ENCODE measurements at places on chromosomes 5 and 9.
A peak's percentile ranks its signal among the peaks of the same experiment; 100 is the strongest.

DNA sequence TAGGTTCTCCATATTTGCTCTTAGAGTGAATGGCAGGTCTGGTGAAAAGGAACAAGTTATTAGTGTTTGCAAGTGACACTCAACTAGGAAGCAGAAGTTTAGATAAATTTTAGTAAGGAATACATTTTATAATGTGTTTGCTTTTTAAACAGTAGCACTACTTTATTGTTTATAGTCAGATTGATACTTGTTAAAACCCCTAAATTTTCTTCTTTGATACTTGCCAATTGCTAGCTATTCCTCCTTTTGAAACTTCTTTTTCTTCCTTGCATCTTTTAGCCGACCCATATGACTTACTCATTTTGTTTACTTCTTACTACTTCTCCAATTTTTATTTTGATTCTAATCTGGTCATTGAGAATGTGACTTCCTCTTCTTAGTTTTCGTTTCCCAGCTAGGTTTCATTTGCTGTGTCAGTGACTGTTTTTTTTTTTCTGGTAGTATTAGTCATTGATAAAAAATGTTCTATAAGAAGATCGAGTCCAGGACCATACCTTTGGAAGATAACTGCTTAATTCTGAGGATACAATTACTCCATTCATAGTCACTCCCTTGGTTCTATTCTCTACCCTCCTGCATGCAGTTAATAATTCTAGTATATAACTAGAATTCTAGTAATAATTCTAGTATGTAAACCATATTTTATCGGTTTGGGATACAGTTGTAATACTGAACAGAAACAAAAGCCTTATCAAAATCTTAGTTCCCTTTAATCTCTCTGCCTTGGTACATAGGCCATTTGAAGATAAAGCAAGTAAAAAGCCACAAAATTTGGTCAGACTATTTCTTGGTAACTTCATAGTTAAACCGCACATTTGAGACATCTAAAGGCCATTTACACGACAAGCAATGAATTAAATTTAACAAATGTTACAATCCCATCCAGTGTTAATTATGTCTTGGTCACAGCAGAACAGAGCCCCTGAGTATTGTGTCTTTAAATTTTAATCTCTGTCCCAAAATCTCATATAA, 2.8 kb upstream of the RICTOR start:
- DNase-seq: no peak

- DNase-seq: no peak
Measured at GRCh38 chr9:98375138-98375726, 119.8 kb upstream of the TBC1D2 start.

GRCh38 chr5:108059334-108059733, 322.6 kb downstream of the FBXL17 start:
- DNase-seq: no peak

DNA sequence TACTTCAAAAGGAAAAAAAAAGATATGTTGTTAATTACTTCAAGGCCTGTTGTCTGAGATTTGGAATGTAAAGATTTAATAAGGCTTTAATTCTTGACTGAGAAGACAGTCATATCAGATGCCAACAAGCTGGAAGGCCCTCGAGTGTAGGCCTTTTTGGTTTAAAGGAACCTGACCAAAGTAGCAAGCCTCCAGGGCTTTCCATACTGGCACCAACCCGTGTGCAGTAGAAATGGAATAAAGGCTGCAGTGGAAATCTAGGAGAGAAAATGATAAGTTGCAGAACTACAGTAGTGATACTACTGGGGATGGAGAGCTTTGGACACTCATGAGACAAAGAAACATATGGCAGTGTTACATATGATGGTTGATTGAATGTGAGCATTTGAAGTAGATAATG, 358.0 kb downstream of the TAF11L14 start:
- no peak for DNase-seq

- DNase-seq: no peak
Measured at GRCh38 chr5:148960070-148960769, 102.6 kb downstream of the SH3TC2 start.

- no peak for DNase-seq
Measured at GRCh38 chr5:172303162-172303561, 19.6 kb upstream of the UBTD2 start.

DNA sequence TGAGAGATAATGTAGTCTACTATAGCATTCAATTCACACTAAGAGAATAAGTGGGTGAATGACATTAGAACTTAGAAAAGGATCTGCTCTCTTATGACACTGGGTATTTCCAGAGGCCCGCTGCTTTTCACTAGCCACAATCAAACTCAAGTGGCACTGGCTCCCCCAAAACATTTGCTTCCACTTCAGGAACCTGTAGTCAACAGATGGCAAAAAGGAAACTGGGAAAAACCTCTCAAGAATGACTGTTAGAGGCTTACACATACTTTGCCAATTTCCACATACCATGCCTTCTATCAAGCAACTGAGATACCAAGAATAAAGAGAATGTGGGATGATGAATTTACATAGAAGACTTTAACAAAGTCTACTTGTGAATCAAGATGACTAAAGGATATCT, 11.2 kb downstream of the POC5 start:
- no peak for DNase-seq

DNA sequence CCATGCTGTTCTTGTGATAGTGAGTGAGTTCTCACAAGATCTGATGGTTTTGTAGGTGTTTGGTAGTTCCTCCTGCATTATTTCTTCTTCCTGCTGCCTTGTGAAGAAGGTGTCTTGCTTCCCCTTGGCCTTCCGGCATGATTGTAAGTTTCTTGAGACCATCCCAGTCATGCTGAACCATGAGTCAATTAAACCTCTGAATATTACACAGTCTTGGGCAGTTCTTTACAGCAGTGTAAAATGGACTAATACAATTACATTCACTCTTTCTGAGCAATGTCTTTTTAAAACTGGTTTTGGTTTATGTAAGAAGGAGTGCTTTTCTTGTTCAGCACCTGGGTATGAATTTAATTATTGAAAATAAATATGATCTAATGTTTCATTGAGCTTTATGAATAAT, 50.7 kb upstream of the ARRDC3 start:
- no peak for DNase-seq

DNA sequence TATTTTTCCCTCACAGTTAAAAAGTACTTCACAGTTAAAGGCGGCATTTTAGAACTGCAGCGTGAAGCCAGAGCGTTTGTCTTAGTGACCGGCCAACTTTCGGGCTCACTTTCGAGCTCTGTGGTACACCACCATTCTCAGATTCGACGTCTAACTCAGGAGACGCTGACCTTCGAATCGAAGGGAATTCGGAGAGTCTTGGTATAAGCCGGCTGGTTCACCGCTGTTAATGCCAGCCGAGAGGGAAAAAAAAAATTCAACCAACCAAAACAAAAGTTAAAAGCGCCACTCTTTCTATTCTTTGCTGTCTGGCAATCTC, 544 bp upstream of the SNX24 start:
- no peak for DNase-seq

DNA sequence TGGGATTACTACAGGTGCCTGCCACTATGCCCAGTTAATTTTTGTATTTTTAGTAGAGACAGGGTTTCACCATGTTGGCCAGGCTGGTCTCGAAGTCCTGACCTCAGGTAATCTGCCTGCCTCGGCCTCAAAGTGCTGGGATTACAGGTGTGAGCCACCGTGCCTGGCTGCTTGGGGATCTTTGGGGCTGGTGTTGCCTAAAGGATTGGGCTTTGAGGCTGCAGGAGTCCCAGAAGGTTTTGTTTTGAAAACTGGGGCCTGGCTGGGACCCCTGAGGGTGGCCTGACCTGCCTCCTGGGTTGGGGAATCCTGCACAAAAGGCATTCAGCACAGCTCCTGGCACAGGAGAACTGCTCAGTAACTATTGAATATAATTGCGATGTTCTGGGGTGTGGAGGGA, 25.1 kb upstream of the SHB start:
- no peak for DNase-seq

- DNase-seq: no peak
Measured at GRCh38 chr5:168898247-168898911, 319.2 kb upstream of the PANK3 start.

DNA sequence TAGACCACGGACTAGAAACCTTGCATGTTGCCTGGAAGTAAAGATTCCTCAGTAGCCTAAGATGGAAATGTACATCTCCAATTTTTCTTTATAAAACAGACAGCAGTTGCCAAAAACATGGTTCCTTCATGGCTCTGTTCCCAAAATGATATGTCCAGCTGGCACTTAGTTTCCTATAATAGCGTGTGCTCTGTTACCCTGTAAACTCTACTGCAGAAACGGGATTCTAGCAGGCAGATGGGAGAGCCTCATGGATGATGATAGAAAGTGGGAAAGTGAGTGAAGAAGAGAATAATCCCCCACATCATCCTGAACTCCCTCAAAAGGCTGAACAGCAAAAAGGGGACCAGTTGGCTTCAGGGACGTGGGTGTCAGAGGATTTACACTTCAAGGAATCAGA, 118.2 kb downstream of the FRMD3 start:
- DNase-seq: no peak

DNA sequence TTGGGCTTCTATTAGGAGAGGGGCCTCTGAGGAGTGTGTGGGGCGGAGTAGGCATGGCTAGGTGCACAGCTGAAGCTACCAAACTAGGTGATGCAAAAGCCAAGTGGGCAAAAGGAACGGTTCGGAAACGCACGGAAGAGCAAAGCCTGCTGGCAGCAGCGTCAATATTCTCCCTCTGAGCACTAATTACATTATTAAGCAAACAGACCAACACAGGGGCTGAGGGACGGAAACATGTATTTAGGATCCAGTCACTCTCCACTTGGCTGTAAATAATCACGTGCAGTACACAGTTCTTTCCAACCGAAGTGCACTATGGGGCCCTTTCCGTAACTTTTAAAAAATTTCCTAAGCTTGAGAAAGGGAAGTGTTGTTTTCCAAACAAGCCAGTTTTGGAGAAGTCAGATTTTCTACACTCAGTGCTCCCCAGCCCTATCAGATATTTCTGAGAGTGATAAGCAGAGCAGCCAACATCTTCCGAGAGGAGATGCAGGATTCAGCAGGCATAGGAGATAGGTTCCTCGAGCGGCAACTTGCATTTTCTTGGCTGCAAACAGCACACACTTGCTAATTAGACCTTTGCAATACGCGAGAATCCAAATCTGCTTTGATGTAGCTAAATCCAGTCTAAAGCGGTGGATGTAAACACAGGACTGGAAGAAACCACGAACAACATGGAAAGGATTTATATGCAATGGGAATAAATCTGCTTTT, 217.2 kb upstream of the TBCA start:
- no peak for DNase-seq

DNA sequence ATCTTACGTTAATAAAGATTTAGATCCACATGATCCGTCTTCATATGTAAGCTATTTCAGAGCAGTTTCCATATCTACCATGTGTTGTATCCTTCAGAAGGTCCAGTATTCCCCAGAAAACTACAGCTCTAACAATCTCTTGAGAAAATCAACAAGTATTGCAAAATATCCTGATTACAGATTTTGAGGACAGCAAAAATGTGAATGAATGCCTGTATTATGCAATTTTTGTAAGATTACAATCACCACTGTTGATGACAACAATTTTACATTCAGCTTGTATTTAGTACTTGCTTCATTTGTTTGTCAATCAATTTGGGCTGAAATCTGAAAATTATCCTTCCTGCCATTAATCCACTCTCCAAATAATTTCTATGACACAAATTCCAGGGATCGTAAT, 43.0 kb upstream of the FLT4 start:
- DNase-seq: no peak

DNA sequence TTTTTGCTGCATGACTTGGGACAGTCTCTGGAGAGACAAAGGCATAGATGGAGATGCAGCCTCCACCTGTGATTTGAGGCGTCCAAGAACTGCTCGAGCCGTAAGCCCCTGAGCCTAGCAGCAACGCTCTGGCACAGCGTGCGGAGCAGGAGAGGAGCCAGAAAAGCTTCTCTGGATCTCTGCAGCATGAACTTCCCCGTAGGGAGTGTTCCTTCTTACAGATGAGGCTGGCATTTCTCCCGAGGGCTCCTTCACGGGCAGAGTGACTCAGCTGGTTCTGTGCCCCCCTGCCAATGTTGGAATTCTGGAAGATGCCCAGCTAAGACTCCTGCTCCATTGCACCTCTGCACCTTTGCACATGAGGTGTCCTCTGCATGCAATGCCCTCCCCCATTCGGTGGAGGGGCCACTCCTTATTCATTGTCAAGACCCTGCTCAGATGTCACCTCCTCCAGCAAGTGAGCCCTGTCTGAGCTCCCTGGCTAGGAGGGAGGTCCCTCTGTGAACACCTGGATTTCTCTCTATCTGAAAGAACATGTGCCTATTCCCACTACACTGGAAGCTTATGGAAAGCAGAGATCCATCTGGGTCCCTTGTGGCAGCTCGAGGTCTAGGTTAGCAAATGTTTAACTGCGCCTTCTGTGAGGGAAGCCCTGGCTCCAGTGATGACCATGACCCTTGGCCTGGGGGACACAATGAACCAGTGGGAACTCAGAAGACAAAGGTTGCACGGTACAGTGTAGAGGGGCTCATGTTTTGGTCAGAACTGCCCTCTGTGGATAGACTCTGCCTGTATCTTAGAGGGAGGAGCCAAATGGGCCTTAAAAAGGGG, 39.6 kb downstream of the SH3PXD2B start:
- no peak for DNase-seq

DNA sequence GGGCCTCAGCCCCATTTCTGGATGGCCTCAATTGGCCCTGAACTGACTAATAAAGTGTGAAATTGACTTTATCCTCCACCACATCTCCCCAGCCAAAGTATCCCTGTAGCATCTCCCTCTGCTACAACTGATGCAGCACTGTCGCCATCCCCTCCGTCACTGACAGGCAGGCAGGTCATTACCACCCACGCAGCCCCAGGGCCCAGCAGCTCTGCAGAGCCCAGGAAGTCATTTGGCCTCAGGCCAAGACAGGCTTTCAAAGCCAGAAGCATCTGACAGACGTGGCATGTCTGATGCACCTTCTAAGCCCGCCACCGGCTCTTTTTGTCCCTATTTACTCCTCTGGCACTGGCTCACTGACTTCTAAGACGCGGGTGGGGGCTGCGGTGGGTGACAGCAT, 65.3 kb downstream of the ARHGEF37 start:
- peak; percentile 17 for DNase-seq

DNA sequence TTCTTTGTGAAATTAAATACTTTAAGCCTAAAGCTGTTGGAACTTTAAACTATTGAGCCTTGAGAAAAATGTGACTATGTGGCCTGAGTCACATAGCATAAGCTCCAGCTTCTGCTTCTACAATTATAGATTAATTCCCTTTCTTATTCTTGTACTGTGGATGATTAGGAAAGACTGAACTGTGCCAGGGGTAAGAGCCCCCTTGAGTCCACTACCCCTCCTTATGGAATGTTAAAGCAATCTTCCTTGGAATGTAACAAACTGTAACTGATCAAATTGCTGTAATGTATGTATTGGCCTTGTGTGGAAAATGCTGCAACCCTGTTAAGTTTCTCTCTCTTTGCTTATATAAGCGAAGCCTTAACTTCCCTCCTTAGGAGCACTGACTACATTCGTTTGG, 273.2 kb downstream of the FAM170A start:
- no peak for DNase-seq

- DNase-seq: no peak
Measured at GRCh38 chr9:114450833-114451706, 54.2 kb downstream of the WHRN start.

GRCh38 chr5:102975045-102975444, 144.9 kb downstream of the GIN1 start:
- DNase-seq: no peak

All from activated CD8-positive, alpha-beta memory T cell treated with anti-CD3 and anti-CD28 coated beads for 4 hours (primary cell).